AG08395 (cell line): ENCODE measurements at places on chromosomes 1 and 21.

DNA sequence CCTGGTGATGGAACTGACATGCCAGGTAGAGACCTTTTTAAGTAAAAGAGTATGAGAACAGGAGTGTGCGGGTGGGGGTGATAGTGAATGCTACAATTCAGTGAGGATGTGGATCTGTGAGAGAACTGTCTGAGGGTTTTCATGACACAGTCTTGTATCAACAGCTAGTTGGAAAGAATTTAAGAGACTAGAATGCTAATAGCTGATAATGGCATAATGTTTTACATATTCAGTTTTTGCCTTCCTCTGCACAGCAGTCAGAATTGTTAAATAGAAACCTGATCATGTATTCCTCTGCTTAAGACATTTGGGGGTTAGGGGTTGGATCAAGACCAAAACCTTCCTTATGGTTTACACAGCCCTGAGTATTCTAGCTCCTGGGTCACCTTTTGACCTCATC lies 152.8 kb upstream of the ZRANB2 start:
- DNase-seq, result no peak

GRCh38 chr21:24197923-24198322 lies 1409.4 kb downstream of the MRPL39 start:
- no peak for DNase-seq

DNA sequence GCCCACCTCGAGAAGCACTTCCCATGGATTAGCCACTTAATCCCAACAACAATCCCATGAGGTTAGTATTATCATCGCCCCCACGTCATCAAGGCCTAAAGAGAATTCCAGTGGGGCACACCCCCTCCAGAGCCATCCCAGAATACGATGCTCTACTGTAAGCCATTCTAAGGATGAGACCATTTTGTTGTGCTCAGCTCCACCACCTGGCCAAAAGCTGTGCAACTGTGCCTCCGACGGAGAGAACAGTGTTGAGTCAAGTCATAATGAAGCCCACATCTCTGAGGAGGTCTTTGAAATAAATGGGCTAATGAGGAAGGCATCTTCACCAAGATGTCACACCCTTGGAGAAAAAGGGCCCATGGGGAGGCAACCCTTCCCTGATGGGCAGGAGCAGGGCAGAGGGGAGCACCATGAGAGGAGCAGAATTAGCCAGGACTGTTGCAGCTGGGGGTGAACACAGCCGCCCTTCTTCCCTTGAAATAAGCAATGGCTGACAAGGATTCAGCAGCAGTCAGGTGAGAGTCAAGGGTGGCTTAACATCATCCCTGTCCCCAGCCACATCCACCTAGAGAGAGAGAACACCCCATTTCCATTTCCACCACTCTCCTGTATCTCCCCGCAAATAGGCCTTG lies 14.6 kb downstream of the SYF2 start:
- DNase-seq, result no peak

GRCh38 chr1:59856725-59857338 lies 42.1 kb downstream of the HOOK1 start:
- DNase-seq, result no peak

DNA sequence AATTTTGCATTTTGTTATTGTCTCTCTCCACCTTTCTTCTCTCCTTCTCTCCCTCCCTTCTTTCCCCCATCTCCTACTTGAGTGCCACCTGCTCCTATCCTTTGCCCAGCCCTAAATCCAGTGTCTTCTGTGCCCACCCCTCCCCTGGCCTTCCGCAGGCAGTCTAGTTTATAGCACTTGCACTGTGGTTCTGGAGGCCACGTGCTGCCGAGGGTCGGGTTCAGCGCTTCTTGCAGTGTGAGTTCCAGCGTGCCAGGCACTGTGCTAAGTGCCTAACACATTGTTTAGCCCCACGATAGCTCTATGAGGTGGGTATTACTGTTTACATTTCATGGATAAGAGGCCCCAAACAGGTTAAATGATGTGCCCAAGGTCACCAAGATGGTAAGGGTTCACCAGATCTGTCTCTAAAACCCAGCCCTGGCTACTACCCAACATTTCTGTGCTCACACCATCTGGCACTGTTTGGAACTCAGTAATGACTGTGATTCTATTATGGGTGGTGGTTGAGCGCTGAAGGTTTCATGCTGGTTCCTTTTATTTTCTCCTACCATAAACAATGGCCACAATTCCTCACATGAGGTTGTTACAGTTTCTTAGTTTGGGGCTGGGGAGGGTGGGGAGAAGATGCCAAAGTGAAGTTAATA lies 14.1 kb upstream of the ATP1A4 start:
- DNase-seq, result no peak

DNA sequence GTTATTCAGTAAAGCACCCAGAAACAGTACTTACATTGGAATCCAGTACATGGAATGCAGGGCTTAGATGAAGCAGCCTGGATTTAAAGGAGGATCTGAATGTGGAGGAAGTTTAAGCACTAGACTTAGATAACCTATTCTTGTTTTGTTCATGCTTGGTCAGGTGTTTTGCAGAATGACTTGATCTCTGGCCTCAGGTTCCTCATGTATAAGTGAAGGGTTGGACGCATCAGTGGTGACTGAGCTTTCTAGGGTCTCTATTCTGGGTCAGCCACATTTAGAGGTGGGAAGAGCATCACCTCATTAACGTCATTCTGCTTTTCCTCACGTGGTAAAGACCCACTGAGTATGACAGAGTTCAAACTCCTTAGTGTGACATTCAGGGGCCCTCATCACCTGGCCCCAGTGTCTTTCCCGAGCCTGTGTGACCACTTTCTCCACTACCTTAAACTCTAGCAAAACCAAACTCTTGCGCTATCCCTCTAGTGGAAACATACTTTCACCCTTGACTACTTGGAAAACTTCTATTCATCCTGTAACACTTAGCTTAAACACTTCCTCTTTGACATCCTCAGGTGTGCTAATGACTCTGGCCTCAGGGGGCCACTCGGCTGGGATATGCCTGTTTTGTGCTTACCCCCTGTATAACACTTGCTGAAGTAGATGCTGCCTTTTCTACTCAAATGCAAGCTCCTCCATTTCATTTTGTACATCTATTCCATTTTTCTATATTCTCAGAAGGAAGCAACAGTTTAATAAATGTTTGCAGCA lies 871 bp upstream of the ERICH3 start:
- DNase-seq, result no peak

GRCh38 chr1:207822602-207823451 lies 71.0 kb downstream of the CD46 start:
- peak; percentile 94 for DNase-seq

DNA sequence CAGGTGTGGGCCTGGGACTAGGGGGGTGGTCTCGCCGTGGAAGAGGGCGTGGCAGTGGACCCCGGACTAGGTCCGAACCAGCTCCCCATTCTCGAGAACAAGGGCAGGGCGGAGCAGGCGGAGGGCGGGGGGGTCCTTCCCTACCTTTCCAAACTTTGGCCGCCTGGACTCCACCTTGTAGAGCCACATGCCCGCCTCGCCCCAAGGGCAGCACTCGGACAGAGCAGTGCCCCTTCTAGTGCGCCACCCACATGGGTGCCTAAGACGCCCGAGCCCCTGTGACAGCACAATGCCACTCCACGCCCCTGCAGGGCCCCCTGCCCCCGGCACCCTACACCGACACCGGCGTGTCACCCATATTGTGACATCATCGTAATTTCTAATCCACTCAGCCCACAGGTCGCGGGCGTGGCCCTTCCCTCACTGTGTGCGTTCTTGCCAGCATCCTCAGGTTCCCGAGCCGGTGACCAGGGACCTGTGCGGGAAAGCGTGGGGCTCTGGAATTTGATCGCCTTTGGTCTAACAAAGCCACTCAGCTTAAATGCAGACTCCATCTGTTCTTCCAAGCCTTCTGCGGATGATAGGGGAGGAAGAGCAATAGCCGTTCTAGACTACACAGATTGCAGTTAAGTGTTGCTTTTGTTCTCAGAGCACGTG lies 553 bp upstream of the STMN1 start:
- DNase-seq, result no peak

GRCh38 chr21:31741116-31741515 lies 9.2 kb upstream of the SCAF4 start:
- DNase-seq, result no peak

GRCh38 chr1:157961805-157962762 lies 31.4 kb upstream of the KIRREL1 start:
- DNase-seq, result peak; percentile 75

DNA sequence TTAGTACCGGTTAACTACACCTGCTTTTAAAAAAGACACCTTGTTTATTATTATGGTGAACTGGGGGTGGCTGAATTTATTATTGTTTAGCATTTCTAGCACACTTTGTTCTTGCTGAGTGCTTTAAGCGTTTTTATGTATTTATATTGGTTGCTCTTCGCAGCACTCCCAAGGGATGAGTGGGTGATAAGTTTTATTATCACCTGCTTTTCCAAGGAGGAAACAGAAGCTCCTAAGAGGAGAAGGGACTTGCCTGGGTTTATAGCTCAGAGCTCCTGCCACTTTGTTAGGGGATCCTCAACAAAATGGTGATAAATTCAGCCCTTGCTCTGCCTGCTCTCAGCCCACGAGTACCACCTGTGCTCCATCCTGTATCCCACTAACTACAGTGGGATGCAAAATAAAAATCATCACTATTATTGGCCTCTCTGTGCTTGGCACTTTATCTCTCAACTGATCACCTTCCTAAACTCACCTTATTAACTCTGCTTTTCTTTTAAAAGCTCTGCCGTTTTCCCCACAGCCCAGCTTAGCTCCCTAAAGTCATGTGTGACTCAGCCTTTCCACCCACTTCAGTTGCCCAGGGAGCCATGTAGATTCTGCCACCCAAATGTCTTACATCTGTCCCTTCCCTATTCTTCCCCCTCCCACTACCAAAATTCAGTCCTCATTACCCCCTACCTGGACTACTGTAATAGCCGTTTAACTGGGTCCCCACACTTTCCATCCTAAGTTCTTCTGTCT lies 44.5 kb downstream of the BCL9 start:
- no peak for DNase-seq

GRCh38 chr1:34167389-34167788 lies 2.4 kb upstream of the CSMD2 start:
- no peak for DNase-seq

GRCh38 chr1:235021815-235022214 lies 106.8 kb downstream of the TOMM20 start:
- no peak for DNase-seq

DNA sequence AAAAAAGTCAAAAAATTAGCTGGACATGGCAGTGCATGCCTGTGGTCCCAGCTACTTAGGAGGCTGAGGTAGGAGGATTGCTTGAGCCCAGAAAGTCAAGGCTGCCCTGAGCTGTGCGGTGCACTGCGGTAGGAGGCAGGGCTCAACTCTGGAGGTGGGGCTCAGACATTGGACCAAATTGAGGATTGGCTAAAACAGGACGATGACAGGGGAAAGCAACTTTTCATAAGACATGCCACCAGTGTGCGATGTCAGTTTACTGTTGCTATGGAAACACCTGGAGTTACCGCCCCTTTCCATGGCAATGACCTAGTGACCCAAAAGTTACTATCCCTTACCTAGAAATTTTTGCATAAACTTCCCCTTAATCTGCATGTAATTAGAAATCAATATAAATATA lies 85.3 kb downstream of the DISP3 start:
- DNase-seq, result no peak

- no peak for DNase-seq
These were observed 61.6 kb upstream of the SLC45A1 start for GRCh38 chr1:8256321-8256720.

DNA sequence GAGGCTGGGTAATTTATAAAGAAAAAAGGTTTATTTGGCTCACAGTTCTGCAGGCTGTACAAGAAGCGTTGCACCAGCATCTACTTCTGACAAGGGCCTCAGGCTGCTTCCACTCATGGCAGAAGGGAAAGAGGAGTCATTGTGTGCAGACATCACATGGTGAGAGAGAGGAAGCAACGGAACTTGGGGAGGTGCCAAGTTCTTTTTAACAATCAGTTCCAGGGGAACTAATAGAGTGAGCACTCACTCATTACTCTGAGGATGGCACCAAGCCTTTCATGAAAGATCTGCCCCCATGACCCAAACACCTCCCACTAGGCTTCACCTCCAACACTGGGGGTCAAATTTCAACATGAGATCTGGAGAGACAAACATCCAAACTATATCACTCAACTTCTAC lies 77.2 kb downstream of the DDAH1 start:
- no peak for DNase-seq

DNA sequence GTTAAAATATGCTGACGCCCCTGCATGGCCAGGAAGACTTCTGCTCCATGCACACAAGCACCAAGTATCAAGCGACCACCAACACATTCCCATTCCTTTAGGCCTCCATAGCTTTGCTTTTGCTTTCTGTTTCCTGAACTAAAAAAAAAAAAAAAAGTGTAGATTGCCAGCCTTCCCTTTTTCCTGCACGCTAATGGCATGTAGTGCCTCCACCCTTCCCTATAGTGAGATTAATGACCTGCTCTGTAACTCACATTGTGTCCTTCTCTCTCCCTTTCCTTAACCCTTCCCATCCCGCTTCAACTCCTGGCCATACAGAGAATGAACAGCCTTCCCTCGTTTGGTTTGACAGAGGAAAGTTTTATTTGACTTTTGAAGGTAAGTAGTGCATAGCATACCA lies 57.1 kb upstream of the DYNLT5 start:
- DNase-seq, result no peak

- DNase-seq, result no peak
These were observed 98.7 kb upstream of the C8B start for GRCh38 chr1:57064379-57065140.

GRCh38 chr1:165496501-165496900 lies 47.3 kb upstream of the LRRC52 start:
- no peak for DNase-seq

- no peak for DNase-seq
These were observed 144.6 kb downstream of the PGBD5 start for GRCh38 chr1:230281556-230281955.

DNA sequence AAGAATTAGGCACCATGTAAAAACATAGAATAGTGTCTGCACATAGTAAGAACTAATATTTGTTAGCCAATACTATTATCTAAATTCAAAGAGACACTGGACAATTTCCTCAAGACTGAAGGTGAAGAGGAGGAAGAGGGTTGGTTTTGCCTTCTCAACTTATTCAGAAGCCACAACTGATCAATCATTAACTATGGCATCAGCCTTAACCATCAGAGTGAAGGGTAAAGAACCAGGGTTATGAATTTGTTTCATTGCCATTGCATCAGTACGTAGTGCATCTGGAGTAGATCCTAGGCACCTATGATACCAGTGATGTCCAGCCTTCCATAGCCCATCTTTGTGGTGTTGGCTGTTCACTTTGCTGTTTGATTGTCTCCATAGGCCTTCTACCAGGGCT lies 421.7 kb upstream of the DEPDC1 start:
- DNase-seq, result no peak

- DNase-seq, result no peak
These were observed 28.3 kb upstream of the PPM1J start for GRCh38 chr1:112743174-112744008.

- DNase-seq, result no peak
These were observed at the start of gene GJA4 for GRCh38 chr1:34792868-34793727. GJA4 (plus strand) TSS chr1:34792999; CDS start chr1:34794214, 1,215 bp downstream.

GRCh38 chr1:119347858-119348257 lies 20.7 kb upstream of the HAO2 start:
- no peak for DNase-seq

DNA sequence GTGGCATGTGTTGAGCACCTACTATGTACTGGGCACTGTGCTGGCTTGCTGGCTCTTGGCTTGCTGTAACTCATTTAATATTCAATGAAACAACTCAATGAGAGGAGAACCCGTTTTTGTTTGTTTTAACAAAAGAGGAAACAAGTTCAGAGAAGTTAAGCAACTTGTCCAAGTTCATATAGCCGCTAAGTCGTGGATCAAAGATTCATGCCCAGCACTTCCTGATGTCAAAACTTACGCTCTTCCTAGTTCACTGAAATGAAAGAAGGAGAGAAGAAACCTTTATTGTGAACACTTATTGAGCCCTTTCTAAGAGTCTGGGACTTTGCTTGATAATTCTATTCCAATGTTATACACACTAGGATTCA lies 475.9 kb downstream of the PTPRU start:
- no peak for DNase-seq
